ENCODE measurements at places on chromosomes 7 and 10.

DNA sequence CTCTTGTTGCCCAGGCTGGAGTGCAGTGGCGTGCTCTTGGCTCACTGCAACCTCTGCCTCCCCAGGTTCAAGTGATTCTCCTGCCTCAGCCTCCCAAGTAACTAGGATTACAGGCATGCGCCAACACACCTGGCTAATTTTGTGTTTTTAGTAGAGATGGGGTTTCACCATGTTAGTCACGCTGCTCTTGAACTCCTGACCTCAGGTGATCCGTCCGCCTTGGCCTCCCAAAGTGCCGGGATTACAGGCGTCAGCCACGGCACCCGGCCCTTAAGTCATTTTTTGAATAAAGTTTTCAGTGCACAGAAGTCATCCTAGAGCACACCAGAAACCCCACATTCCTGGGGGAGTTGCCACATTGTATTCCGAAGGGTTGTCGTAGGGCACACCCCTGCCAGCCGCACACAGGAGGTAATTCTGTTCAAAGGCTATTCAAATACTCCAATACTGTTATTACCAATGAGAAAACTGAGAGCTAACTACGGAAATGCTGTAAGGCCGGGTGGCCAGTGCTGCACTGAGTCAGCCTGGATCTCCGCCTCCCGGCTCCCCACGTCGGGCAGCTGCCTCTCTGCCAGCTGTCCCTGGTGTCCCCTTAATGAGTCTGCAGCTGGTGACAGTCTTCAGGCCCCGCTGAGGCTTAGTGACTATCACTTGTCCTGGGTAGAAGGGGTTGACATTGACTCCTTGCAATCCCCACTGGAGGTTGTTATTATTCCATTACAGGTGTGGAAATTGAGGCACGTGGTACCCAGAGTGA lies 8.6 kb upstream of the RFC2 start:
- no peak for DNase-seq

GRCh38 chr10:122341141-122341810 lies 33.2 kb upstream of the PLEKHA1 start:
- DNase-seq = no peak

DNA sequence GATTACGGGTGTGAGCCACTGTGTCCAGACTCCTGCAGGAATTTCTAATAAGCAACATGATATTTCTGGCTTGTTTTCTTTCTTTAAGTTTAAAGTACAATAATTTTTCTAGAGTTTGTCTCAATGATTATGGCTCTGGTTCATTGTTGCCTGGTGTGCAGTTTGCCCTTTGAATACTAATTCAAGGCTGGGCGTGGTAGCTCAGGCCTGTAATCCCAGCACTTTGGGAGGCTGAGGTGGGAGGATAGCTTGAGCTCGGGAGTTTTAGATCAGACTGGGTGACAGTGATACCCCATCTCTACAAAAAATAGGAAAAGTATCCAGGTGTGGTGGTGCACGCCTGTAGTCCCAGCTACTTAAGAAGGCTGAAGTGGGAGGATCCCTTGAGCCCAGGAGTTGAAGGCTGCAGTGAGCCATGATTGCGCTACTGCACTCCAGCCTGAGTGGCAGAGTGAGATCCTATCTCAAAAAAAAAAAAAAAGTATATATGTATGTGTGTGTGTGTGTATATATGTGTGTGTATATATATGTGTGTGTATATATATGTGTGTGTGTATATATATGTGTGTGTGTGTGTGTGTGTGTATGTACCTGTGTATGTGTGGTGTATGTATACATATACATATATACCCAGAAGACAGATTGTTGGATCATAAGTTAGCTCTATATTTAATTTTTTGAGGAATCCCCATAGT lies 8.2 kb downstream of the ADIRF start:
- DNase-seq = no peak

DNA sequence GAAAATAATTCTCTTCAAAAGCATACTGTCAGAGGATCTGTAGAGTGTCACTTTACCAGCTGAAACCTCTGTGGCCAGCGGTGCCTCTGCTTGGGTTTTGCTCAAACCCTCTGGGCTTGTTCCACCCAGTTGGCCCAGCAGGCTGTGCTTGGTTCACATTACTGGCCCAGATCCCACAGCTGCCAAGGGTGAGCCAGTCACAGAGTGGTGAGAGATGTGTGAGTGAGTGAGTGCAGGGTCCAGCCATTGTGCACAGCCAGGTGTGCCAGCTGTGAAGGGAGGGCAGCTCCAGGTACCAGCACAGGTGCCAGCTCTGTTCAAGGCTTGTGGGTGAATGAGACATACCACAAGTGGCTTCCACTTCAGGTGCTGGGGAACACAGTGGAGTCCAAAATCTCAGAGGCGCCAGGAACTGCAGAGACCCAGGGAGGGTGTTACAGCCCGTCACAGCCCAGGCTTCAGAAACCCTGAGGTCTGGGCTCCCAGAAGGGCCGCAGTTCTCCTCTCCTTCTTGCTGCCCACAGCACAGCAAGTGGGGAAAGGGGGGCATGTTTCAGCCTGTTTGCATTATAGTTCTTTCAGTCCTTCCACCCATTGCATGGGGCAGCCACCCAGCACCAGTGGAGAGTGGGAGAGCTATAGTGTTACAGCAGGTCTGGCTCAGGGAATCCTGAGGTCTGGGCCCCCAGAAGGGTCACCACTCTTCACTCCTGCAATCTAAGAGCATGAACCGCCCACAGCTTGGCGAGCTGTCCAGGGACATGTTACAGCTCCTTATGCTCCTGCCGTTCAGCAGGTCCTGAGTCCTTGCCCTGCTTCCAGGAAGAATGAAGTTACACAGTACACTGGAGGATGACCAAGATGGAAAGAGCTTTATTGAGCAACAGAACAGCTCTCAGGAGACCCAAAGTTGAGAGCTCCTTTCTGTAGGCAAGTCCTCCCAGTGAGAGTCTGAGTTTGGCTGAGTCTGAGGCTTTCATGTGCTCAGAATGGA lies 931.7 kb upstream of the SORCS1 start:
- DNase-seq = no peak

Measured in HCEC 1CT (cell line).